Omental fat pad (tissue), 4 donors: ENCODE measurements at places on chromosomes 7 and 10.

DNA sequence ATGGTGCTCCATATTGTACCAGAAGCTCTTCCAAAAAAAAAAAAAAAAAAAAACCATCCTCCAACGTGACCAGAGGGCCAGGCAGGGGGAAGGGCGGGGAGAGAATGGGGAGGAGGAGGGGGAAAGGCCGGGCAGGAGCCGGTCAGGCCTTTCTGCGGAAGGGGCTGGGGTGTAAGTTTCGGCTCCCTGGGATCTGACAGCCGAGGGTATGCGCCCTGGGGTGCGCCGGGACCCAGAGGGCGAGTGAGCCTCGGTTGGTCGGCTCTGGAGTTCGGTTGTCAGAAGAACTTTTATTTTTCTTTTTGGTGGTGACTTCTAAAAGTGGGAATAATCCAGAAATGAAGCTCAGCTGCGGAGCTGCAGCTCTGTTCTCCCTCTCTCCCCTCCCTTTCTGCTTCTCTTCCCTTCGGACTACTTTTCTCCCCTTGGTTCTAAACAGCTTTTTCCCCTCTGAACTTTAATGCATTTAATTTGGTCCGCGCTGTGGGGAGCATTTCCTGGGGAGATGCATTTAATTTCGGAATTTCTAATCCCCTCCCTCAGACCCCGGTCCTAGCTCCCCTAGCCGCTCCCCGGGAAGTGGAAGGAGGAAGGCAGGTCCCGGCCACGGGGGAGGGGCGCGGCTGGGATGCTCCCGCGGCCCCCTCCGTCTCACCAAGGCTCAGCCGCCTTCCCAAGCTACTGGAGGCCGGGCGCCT lies 3.9 kb upstream of the PAX2 start:
- DNase-seq, result no peak

- no peak for DNase-seq
Observed at GRCh38 chr7:10655031-10655430, 318.6 kb upstream of the PHF14 start.

DNA sequence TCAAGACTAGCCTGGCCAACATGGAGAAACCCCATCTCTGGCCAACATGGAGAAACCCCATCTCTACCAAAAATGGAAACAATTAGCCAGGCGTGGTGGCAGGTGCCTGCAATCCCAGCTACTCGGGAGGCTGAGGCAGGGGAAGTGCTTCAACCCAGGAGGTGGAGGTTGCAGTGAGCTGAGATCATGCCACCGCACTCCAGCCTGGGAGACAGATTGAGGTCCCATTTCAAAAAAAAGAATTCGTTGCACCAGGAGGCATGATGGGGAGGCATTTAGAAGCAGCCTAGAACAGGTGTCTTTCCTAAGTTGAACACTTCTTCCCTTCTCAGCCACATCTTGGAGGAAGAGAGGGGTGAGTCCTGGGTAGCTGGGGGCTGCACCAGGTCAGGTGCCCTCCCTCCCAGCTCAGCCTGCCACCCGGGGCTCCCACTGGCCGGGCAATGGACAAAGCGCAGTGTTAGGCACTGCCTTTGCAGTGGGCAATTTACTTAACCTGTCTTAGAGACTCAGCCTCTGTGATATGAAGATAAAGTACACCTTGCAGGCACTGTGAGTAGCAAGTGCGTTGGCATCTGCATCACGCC lies 726.8 kb downstream of the PARD3 start:
- DNase-seq, result no peak

DNA sequence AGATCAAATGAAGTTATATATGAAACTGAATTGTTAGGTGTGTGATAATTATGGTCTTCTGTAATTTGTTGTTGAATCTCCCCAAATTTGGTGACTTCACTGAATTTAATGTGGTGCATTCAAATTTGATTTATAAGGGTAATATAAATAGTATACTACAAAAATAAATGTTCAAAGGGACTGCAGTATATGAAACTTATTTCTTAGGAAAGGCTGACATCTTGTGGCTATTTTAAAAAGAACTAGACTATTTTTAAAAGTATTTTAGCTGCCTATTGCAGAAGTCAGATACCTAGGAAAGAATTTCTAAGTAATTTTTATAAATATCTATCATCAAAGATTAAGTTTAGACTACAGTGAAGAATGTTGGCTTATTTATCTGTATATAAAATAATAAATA lies 36.6 kb downstream of the ATRNL1 start:
- no peak for DNase-seq

GRCh38 chr10:98444314-98445006 lies 2.3 kb downstream of the HPS1 start:
- no peak for DNase-seq

- no peak for DNase-seq
Observed at GRCh38 chr7:67947646-67948045, 951.0 kb downstream of the TYW1 start.
